Thymus (tissue), 14 donors: ENCODE measurements at places on chromosomes 12 and 14. TPM values are rescaled to one million over a fixed set of nuclear protein-coding genes. Genes with fewer than 3 reads are reported as not detected.

DNA sequence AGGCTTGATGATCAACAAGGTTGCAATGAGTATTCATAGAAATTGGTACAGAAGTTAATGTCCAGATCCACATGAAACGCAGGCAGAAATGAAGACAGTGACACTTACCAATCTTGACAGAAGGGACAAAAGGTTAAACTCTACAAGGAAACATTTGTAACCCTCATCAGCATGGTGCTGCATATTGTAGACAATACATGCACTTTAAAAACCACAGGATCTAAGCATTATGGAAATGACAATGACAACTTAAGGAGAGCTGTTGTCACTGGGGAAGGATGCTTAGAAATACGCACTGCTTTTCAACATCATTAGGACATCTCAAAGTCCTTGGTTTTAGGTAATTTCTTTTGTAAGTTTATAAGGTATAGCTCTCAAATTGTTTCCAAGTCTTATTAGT lies 130.6 kb downstream of the ATP23 start:
- no peak overlapping the region for H3K4me3 ChIP-seq
- no peak overlapping the region for H3K27ac ChIP-seq
- H3K27me3 ChIP-seq = no peaks in the 10 kb centered on the region
- no peaks in the 10 kb centered on the region for H3K4me1 ChIP-seq

DNA sequence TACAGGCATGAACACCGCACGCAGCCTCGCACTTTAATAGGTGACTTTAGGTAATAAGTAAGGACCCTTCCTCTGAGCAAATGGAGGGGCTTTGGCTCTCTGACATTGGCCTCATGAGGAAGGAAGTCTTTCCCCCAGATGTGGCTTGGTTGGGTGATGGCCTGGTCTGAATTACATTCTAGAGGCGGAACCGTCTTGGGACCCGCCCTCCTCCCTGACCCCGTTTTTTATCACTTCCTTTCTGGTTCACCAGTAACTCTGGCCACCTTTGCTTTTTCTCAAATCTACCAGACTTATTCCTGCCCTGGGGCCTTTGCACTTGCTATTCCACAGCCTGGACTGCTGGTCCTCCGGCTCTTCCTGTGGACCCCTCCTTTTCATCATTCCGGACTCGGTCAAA lies 13.4 kb downstream of the ALDH2 start:
- no peaks in the 10 kb centered on the region for H3K4me1 ChIP-seq
- no peaks in the 10 kb centered on the region for H3K27me3 ChIP-seq
- H3K27ac ChIP-seq = no peak overlapping the region

- no peaks in the 10 kb centered on the region for H3K4me1 ChIP-seq
- no peak overlapping the region for H3K27ac ChIP-seq
- no peak for DNase-seq
- H3K4me3 ChIP-seq = no peak overlapping the region
Observed at GRCh38 chr14:89489761-89490437, 72.9 kb upstream of the FOXN3 start.

Gene ELK3
- total RNA-seq = 14.6 TPM
